ENCODE measurements at places on chromosomes 12 and 14. TPM values are rescaled to one million over a fixed set of nuclear protein-coding genes. Genes with fewer than 3 reads are reported as not detected.

FAM186B gene
- total RNA-seq: 0.54 TPM

GRCh38 chr14:89773151-89773550 lies 181.4 kb downstream of the EFCAB11 start:
- DNase-seq: no peak

GRCh38 chr12:48683534-48683933 lies 1.5 kb upstream of the KANSL2 start:
- DNase-seq: no peak

- DNase-seq: no peak
Measured at GRCh38 chr12:7373226-7373625, 69.4 kb downstream of the ACSM4 start.

GRCh38 chr12:96327346-96327745 lies 72.9 kb downstream of the CDK17 start:
- DNase-seq: no peak

- no peak for DNase-seq
Measured at GRCh38 chr12:1102791-1103450, 111.9 kb downstream of the ERC1 start.

CABP1 gene
- total RNA-seq: 1.4 TPM

DNA sequence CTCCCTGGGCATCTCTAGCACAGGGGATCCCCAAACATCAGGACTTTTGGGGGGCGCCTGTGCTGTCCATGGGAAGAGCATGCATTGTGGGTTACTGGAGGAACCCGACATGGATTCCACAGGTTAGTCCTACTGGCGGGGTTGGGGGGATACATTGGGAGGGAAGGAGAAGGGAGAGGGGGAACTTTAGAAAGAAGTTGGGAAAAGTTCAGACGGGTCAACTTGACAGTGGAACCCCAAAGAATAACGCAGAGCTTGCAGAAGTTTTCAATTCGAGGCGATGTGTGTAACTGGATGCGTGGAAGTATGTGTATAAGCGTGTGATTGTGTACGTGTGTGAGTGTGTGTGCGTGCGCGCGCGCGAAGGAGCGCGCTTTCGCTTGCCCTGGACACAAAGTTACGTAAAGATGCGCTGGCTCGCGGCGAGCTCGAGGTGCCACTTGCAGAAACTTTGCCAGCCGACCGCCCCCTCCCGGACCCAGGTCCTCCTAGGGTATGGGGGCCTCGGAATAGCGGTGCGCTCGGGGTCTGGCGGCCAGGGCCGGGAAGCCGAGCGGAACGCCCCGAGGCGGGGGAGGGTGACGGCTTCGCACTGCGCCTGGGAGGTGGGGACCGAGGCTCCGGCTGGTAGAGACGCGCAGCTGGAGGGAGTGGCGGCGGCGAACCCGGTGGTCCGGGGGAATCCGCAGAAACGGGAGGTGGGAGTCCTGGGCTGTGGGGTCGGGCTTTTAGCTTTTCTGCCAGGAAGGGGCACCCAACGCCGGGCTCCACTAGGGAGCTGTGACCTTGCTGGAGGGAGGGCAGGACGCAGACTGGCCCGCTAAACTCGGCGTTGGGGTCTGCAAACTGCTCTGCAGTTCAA lies 669 bp downstream of the RFX4 start:
- no peak for DNase-seq

GRCh38 chr14:94569381-94570001 lies 8.2 kb downstream of the SERPINA4 start:
- DNase-seq: no peak

PTPRQ gene
- total RNA-seq: 2.3 TPM

Data from thoracic aorta (tissue), 2 donors.